ENCODE measurements at places on chromosomes 4 and X.
A peak's percentile ranks its signal among the peaks of the same experiment; 100 is the strongest.

- DNase-seq, result peak; percentile 98
These were observed 230.6 kb downstream of the PCDH7 start for GRCh38 chr4:30950737-30951136.

GRCh38 chr4:107603430-107603829 lies 116.6 kb downstream of the PAPSS1 start:
- no peak for DNase-seq

GRCh38 chr4:143127621-143128020 lies 57.1 kb upstream of the USP38 start:
- no peak for DNase-seq

DNA sequence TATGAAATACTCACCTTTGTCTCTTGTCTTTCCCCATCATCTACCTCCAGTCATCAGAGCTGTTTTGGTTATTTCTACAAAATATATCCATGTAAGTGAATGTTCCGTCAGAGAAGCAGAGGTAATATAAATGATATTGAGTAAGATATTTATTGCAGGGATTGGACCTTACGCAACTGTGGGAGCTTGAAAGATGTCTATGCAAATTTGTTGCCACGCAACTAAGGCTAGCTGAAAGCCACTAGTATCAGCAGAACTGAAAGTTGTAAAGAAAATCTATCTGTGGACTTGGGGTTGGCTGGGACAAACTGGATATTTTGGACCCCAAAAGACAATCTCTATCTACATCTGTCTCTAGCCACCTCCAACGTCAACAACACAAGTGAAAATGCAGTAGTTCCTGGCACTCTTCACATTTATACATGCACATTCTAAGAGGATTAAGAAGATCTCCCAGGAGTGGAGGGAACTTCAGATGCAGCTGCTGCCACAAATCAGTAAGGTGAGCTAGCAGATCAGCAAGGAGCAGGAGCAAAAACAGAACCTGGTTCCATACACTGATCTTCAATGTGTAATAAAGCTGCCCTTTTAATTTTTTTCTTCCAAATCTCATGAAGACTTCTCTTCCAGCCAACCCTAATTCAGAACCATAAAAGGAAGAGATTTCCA lies 8.5 kb upstream of the CCSER1 start:
- no peak for DNase-seq

GRCh38 chr4:84837751-84838150 lies 128.7 kb downstream of the WDFY3 start:
- no peak for DNase-seq

- no peak for DNase-seq
These were observed 5.1 kb downstream of the PSAPL1 start for GRCh38 chr4:7429601-7430078.

- no peak for DNase-seq
These were observed 16.4 kb downstream of the DMD start for GRCh38 chrX:33194876-33195433.

DNA sequence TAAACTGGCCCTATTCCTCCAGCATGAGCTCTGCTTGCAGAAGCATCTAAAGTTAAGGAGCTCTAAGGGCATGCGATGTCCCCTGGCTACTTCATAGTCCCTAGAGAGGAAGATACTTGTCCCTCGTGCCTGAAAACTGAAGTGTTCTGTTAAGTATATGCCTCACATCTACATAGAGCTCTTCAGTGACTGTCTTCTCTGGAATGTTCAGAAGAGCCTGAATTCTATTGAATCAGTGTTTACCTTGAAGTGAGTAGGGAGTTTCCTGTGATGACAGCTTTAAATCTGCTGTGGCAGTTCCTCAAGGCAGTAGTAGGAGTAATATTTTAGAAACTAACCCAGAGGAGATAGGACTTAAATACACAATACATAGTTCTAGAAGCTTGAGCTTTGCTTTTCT lies 111.2 kb downstream of the ZNF518B start:
- DNase-seq, result peak; percentile 1

- DNase-seq, result peak; percentile 97
These were observed 25.0 kb upstream of the RAPGEF2 start for GRCh38 chr4:159077702-159078495.

- DNase-seq, result peak; percentile 69
These were observed 72.9 kb upstream of the STIM2 start for GRCh38 chr4:26787461-26788340.
